Stimulated activated CD4-positive, alpha-beta T cell treated with anti-CD3 and anti-CD28 coated beads, Interleukin-2, amount 100 ng/mL, for 24 hours (primary cell): ENCODE measurements at places on chromosomes 5 and 9.
A peak's percentile ranks its signal among the peaks of the same experiment; 100 is the strongest.

DNA sequence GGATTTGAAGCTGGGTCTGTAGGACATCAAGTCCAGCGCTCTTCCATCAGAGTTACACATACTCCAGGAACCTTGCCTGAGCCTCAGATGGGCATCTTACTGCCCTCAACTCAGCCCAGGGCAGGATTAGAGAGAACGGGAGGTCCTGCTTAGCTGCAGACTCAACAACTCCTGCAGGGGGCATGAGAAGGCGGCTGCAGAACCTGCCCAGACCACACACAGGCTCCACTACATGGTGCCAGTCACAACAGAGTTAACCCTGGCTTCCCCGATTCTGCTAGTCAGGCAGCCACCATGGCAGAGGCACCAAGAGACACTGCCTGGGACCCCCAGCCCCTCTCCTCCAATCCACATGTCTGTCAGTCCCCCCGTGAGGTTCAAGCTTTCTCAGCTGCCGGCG lies 23.9 kb upstream of the CPLX2 start:
- no peak for DNase-seq

DNA sequence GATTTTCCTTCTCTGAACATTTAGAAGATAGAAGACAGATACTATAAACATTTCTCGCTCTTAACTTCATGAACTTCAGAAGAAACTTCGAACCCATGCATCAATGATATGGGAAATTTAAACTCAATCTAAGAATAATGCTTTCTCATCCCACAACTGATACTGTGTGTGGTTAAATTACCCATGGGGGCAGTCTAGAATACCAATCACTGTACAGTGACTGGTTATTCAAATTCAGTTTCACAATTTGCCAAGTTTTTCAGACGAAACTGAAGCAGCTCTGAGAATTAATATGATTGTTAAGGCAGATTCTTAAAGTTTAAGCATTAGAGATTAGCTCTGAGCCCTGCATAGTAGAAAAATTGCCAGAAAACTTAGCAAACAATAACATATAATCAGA lies 431.0 kb downstream of the SH3GL2 start:
- DNase-seq: no peak

- DNase-seq: no peak
These were observed 83.7 kb upstream of the SLIT3 start for GRCh38 chr5:169384661-169385060.

DNA sequence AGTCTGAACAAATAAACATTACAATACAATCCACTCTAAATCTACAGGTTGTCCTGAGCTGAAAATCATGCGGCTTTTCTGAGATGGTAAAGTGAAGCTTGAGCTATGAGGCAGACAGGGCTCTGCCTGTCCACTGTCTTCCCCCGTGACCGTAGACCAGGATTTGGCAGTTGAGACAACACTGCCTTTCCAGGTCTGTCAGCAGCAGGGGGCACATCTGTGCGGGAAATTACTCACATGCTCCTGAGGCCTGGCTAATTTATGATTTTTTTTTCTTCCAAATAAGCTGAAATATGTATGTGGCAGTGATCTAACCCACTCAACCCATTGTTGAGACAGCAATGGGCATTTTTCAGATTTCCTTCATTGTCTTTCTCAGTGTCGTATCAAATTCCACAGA lies 307.9 kb downstream of the FBXL7 start:
- no peak for DNase-seq

DNA sequence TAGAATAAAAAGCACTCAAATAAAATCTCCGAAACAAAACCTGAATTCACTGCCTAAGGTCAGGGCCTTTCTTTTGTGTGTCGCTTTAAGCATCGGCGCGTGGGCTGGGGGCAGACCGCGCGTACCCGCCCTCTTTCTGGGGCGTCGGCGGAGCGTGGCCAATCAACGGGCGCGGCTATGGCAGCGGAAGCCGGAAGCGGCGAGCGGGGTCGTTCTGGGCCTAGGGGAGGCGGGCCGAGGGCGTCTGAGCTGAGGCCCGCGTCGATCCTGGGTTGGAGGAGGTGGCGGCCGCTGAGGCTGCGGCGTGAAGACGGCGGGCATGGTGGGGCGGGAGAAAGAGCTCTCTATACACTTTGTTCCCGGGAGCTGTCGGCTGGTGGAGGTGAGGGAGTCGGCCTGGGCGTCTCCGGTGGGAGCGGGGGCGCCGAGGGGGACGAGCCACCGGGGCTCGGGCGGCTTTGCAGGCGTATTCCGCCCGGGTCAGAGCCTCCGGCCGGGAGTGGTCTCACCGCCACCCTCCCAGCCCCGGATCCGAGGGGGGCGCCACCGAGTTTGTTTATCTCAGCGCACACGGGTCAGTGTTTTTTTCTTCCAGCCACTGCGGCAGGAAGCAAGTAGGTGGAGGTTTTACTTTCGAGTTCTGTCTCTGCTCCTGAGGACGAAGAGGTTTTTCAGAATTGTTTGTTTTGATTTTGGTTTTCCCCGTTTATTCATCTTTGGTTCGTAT lies at the start of gene MAT2B:
MAT2B (plus strand) TSS at position 252 of the 727 bp plus-strand sequence; CDS start at position 320, 68 bp downstream.
- DNase-seq: peak; percentile 96

DNA sequence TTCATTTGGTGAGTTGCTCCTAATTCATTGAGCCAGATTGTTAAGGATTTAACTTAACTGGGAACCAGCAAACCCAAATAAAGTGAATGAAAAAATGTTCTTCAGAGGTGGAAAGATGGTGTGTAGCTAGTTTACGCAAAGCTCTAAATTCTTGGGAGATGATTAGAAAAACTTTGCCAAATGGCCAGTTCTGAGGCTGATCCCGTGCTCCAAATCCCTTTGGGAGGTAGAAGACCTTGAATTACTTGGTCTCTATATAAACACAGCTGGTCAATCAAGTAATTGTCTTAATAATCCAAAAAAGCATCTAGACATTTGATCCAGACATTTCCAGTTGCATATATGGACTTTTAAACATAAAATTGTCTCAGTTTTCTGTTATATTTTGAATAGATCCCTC lies 11.4 kb downstream of the ACTL7B start:
- no peak for DNase-seq

DNA sequence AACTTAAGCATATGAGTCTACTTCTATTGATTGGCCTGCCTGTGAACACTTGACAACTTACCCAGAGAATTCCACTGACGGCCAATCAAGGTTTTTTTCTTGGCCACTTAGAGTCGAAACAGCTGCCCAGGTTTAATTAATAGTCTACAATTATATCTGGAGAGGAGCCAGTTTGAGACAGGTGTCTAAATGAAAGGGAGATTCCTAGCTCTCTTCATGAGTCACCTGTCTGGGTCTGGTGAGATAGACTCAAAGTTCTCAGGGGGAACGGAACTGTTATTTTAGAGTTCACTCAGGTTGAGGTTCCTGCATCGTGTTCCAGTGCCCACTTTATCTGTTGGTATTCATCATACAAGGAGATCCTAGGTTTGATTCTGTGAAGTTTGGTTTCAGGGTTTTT lies 111.0 kb downstream of the CD180 start:
- no peak for DNase-seq

GRCh38 chr5:15746833-15747232 lies 246.9 kb downstream of the FBXL7 start:
- DNase-seq: no peak

DNA sequence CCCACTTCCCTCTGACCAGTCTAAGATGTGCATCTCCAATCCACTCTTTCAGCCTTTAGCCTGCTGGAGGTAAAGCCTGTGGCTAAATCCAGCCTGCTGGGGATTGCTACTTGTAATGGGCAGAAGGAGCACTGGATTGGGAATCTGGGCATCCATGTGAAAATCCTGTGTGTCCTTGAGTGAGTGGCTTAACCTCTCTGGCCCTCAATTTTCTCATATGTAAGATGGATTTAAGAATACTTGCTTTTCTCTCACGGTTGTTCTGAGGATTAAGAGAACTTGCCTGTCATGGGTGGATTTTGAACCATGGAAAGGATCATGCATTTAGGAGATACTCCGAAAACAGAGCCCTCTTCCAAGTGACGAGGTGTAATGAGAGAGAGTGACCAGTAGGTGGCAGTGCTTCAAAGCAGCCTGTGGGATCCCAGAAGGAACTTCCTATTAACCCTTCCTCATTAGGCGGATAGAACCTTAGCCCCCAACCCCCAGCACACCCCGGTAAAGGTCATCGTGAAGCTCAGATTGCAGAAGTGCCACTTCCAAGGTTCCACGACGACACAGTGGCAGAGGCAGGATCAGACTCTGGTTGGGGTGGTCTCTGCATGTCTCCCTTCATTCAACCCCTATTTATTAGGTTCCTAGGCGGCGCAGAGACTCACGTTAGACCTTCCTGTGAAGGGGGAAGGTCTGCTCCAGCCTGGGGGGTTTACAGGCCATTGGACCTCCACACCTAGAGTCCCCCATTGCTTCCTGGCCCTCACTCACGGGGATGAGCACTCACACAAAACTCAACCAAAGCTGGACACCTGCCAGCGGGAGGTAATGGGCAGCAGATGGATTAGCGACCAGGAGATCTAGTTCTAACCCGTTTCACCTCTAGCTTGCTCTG lies 68.7 kb upstream of the ZNF618 start:
- DNase-seq: peak; percentile 28
